ENCODE measurements at places on chromosomes 12 and 14. TPM values are rescaled to one million over a fixed set of nuclear protein-coding genes. Genes with fewer than 3 reads are reported as not detected.

Gene HOXC9
- not detected for total RNA-seq

Gene HOXC6
- not detected for total RNA-seq

Gene RFX4
- 16.8 TPM for total RNA-seq

Gene TGFB3
- total RNA-seq: 12.9 TPM

Gene MIP
- not detected for total RNA-seq

Gene SIX4
- 0.92 TPM for total RNA-seq

Gene OTOGL
- 0.46 TPM for total RNA-seq

Gene KLHL33
- 0.23 TPM for total RNA-seq

Gene DLGAP5
- 8.8 TPM for total RNA-seq
